ENCODE measurements at places on chromosomes 13 and 19.

DNA sequence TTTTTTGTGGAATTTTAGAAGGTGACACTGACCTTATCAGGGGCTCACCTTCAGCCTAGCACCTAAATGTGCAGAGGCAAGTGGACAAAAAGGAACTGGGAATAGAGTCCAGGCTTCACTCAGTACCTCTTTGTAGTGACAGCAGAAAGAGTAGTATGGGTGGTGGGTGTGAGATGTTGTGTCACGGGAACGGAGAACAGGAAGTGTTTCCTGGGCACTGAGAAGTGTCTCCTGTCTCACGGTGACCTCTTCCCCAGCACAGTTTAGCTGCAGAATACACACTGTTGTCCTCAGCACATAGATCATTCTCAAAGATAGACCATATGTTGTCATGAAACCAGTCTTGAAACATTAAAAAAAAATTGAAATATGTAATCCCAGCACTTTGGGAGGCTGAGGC, 17.5 kb upstream of the LGALS14 start:
- DNase-seq = no peak

DNA sequence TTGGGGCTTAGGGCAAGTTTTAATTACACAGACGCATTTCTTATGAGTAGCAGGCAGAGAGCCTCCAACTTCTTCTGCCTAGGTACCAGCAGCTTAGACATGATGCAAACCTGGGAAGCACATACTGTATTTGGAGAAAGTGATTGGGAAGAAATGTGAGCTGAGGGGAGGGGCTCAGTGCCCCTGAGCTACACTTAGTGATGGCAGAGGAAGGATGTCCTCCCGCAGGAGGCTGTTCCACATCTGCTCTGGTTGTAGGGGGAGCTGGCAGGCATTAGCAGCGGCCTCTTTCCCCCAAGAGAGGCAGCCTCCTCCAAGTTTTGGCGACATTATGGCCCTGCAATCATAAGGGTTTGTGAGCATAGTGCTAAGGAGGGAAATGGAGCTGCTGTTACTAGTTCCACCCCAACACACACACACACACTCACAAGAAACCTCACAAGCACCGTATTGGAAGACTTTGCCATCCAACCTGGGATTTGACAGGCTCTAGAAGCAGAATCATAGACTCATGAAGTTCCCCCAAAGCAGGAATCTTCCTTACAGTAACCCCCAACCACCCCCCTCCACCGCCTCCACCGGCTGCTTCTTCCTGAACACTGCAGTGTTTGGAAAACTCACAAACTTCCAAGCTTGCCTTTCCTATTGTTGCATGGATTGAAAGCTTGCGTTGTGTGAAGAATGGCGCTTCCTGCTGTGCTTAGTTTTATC, 3.3 kb downstream of the ALOX5AP start:
- DNase-seq = no peak

DNA sequence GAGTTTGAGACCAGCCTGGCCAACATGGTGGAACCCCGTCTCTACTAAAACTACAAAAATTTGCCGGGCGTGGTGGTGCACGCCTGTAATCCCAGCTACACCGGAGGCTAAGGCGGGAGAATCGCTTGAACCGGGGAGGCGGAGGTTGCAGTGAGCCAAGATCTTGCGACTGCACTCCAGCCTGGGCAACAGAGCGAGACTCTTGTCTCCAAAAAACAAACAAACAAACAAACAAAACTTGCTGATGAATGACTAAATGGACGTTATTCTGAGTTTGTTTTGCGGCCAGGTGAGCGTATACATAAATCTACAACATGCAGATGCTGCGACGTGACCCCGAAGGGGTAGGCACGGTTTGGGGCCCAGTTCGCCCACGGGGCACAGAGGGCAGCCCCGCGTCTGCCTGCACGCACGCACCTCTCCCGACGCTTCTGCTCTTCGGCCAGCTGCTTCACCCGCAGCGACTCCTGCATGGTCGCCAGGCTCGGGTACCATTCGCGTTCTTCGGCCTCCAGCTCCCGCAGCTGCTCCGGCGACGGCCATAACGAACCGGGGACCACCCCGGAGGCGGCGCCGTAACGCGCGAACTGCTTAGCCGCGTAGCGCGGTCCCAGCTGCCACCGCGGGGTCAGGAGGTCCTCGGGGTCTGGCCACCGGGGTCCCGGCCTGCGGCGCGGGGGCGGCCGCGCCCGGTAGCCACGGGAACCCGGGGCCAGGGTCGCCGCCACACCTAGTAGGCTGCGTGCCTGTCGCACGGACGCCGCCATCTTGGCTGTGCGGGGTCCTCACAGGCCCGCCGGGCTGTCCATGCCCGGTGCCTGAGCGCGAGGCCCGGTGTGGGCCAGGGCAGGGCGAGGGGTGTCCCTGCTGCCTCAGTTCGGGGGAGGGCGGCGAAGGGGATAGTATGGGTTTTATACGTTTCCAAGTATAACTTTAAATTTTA, at the start of gene GADD45GIP1:
Gene GADD45GIP1 (minus strand): TSS at position 778 of the 943 bp plus-strand sequence. CDS start 11 bp downstream, at position 767.
- peak; percentile 67 for DNase-seq

DNA sequence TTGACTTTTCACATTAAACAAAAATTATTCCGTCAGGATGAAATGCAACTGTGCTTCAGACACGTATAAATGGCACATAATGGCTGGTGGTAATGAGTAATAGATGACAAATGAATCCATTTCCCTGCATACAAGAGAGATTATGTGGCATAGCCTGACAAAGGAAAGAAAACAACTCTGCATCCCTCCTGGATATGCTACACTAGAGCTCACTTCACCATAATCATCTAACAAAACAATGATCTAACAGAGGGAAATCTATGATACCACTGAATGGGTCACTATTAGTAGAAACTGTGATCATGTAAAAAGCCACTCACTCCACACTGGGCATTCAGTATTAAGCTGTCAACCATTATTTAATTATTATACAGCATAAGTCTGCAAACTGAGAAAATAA, 1498.4 kb downstream of the EFNB2 start:
- no peak for DNase-seq

DNA sequence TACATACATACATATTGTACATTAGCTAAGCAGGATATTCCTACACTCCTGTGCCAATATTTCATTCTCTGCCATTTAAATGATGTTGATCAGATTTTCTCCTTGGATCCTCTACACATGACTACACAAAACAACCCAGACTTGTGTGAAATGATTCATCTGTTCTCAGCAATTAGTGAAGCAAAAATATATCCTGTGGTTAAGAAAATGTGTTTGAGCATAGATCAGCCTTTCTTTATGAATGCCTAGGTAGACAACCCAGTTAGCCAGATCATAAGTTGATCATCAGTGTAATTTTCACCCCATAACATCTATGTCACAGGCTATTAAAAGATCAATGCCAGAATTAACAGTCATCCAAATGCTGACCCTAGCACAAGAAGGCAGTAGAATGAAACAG, 275.2 kb upstream of the EDNRB start:
- DNase-seq = no peak

GRCh38 chr19:46759817-46760333, 13.6 kb upstream of the STRN4 start:
- DNase-seq = no peak

GRCh38 chr13:107969546-107969945, 245.8 kb downstream of the LIG4 start:
- DNase-seq = no peak
